AG10803 (cell line): ENCODE measurements at places on chromosomes 2 and 18.

DNA sequence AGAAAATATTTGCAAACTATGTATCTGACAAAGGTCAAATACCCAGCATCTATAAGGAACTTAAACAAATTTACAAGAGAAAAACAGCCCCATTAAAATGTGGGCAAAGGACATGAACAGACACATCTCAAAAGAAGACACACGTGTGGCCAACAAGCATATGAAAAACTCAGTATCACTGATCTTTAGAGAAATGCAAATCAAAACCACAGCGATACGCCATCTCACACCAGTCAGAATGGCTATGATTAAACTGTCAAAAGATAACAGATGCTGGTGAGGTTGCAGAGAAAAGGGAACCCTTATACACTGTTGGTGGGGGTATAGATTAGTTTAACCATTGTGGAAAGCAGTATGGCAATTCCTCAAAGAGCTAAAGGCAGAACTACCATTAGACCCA, 64.3 kb upstream of the RBMS1 start:
- DNase-seq, result no peak

DNA sequence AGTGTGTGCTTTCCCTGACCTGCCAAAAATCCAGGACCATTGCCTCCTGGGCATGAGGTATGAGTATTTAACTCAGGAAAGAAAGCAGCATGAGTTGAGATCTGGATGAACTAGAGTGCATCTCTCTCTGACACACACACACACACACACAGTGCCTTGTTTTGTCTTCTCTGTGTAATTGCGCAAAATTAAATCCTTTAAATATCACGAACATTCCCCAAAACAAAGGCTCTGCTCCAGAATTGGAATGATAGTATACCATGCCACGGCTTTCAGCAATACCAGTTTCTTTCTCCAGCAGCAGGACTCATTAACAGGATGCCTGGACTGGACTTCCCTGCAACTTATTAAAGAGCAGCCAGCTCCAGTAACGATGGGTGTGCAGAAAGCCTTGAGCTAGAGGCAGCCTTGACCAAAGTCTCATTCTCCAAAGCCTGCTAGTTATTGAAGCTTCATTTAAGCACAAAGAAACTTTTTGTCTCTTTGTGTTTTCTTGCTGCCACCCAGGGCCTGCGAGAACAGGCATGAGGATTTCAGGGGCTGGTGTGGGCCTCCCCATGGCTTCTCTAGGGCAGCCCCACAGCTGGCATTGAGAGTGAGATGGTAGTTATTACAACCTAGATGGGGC, 101.7 kb downstream of the NRP2 start:
- no peak for DNase-seq

DNA sequence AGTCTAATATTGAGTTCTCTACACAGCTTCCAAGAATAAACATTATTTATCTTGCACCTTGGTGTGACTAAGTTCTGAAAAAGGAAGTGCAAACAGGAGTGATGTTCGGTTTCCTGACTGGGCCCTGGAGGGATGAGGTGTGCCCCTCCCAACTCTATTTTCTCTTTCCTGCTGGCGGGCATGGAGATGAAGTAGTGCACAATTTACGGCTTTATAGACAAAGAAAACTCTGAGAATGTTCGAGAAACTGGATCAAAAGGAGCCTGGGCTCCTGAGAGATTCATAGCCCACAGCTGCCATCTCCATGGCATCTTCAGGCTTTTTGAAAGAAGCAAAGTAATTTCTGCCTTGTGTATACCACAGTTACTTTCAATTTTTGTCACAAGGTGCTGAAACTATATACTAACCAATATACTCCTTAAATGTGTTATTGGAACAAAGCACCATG, 22.3 kb downstream of the LRATD1 start:
- no peak for DNase-seq

DNA sequence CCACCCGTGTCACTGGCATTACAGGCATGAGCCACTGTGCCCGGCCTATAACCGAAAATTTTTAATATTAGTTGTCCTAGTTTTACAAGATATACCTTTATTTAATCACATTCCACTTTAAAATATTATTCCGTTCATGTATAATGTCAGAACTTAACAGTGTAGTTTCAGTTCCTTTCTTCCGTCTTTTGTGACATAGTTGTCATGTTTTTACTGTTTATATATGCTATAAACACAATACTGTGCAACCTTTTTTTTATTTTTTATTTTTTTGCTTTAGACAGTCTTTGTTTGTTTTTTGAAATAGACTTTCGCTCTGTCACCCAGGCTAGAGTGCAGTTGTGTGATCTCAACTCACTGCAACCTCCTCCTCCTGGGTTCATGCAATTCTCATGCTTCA, 129.5 kb upstream of the TTC27 start:
- no peak for DNase-seq

DNA sequence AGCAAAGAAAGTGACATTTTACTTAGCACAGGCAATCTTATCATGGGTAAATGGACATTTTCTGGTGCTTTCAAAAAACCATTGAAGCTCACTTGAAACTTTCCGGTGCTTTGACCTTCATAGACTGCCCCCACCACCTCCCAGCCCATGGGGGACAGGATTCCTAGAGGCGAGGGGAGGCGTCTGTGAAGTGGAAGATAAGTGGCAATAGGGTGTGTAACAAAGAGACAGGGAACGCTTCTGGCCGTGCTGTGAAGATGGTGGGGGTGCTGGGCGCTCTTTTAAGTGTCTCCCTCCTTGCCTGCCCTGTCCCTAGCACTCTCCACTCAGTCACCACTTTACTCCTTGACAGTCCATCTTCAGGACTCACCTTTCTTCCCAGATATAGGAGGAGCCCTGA, 23.4 kb upstream of the GMPPA start:
- no peak for DNase-seq

- peak; percentile 94 for DNase-seq
Measured at GRCh38 chr2:109703077-109703476, 88.9 kb downstream of the SOWAHC start.

- DNase-seq, result peak; percentile 85
Measured at GRCh38 chr2:19362755-19363473, 4.5 kb upstream of the OSR1 start.

GRCh38 chr2:37659723-37660122, 11.7 kb downstream of the CDC42EP3 start:
- no peak for DNase-seq

GRCh38 chr2:234241656-234242458, 191.4 kb downstream of the SPP2 start:
- peak; percentile 63 for DNase-seq

GRCh38 chr18:63292831-63293683, 26.5 kb downstream of the BCL2 start:
- DNase-seq, result no peak

- no peak for DNase-seq
Measured at GRCh38 chr2:230324503-230324902, 2.5 kb upstream of the SP140L start.
